ENCODE measurements at places on chromosomes 3 and 15. TPM values are rescaled to one million over a fixed set of nuclear protein-coding genes. Genes with fewer than 3 reads are reported as not detected.

FRMD5 gene
- 4.1 TPM for total RNA-seq

SLC22A13 gene
- not detected for total RNA-seq

MESP2 gene
- total RNA-seq: 0.51 TPM

LYZL4 gene
- not detected for total RNA-seq

CDC25A gene
- total RNA-seq: 10.9 TPM

PLCB2 gene
- 1.3 TPM for total RNA-seq

USP50 gene
- not detected for total RNA-seq

TNFAIP8L3 gene
- total RNA-seq: 3.9 TPM

CLDN1 gene
- total RNA-seq: 33.5 TPM

MOBP gene
- not detected for total RNA-seq

STAB1 gene
- 0.05 TPM for total RNA-seq

PLA2G4E gene
- total RNA-seq: not detected

DUOXA2 gene
- total RNA-seq: not detected

XCR1 gene
- total RNA-seq: not detected

PIGZ gene
- 1.6 TPM for total RNA-seq

COMMD2 gene
- total RNA-seq: 33.2 TPM

WDR93 gene
- total RNA-seq: 0.28 TPM

NR2E3 gene
- 0.38 TPM for total RNA-seq

COPG1 gene
- total RNA-seq: 70.0 TPM

ROPN1 gene
- total RNA-seq: not detected

DGKG gene
- 9.4 TPM for total RNA-seq

CCDC33 gene
- 6.1 TPM for total RNA-seq

SH3GL3 gene
- total RNA-seq: 0.73 TPM

SUCNR1 gene
- not detected for total RNA-seq

FMN1 gene
- 0.37 TPM for total RNA-seq

ACP3 gene
- total RNA-seq: not detected

NRROS gene
- total RNA-seq: not detected

CAMK2N2 gene
- total RNA-seq: 1.5 TPM

ARNT2 gene
- total RNA-seq: 16.7 TPM

TRAT1 gene
- not detected for total RNA-seq

COL6A5 gene
- total RNA-seq: not detected

CPEB1 gene
- 4.0 TPM for total RNA-seq

CKMT1B gene
- total RNA-seq: 7.6 TPM

ROBO2 gene
- not detected for total RNA-seq

CSK gene
- total RNA-seq: 57.6 TPM

TM6SF1 gene
- 0.10 TPM for total RNA-seq

SNX4 gene
- total RNA-seq: 27.8 TPM

ABHD17C gene
- 42.0 TPM for total RNA-seq

POLQ gene
- total RNA-seq: 6.6 TPM
